ENCODE measurements at places on chromosomes 4 and X. TPM values are rescaled to one million over a fixed set of nuclear protein-coding genes. Genes with fewer than 3 reads are reported as not detected.

GRCh38 chrX:103783971-103784370 is 7.3 kb downstream of the PLP1 start:
- no peak for DNase-seq

GRCh38 chr4:152072001-152072485 is 311.2 kb upstream of the GATB start:
- DNase-seq, result no peak

DNA sequence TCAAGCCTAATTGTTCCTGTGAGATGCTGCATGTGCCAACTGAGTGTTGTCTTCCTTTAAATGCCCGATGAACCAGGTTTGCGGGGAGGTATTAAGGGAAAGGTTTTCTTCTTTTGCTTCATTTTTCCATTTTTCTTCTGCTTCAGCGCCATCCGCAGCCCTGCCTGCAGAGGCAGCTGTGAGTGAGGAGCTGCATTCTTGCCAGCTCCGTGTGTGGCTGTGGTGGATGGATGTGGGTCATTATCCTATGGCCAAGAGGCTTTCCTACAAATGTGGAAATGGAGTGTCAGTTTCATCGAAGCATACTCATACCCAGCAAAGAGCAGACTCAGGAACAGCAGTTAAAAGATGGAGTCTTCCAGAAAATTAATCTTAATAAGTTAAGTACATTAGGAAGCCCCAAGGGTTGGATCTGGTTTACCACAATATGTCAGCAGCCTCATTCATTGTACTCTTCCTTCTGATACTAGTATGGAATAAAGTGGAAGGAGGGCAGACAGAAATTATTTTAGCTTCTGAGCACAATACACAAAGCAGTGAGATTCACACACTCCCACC is 37.6 kb downstream of the TNIP3 start:
- DNase-seq, result no peak

- no peak for DNase-seq
Measured at GRCh38 chrX:20378233-20378920, 111.7 kb upstream of the RPS6KA3 start.

DNA sequence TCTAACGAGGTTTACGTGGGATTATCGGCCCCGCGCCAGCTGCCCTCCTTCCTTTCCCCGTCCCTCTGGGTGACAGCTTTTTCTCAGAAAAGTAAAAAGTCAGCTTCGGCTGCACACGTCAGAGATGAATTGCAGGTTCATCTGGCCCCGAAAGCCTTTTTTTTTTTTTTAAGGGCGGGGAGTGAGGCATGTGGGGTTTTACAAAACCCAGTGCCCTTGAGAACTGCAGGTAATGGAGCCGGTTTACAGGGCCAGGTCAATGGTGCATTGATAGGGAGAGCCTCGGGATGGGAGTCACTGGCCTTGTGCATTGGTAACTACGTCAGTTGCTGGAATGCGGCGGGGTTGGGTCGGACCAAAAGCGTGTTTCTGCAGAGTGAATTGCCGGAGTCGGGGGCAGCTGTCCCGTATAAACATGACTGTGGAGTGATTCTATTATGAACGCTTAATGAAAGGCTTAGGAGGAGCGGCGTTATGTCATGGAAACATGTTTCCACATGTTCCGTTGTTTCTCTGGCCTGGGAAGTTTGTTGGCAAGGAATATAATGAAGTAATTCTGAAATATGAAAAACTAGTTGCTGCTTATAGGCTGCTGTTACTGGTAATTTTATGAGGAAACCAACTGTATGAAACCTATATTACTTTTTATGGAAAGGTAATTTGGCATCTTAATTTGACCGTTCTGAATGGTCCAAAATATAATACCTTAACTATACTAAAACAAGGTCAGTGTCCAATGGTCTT is 1.1 kb downstream of the HSPA4L start:
- no peak for DNase-seq

DNA sequence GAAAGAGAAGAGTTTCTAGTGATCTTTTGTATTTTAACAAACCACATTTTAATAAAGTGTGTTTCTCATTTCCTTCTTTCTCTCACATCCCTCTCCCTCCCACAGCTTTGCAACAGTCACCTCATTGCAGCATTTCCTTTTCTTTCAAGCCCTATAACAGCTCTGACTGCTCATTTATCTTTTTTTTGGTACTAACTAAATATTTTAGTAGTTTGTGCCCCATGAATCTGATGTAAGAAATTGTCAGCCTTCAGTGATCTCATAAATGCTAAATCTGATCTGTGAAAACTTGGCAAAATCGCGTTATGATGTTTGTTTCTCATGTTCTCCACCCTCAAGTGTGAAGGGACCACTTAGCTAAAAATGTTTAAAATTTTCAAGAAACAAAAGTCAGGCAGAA is 258.5 kb upstream of the SLIT2 start:
- DNase-seq, result no peak

DNA sequence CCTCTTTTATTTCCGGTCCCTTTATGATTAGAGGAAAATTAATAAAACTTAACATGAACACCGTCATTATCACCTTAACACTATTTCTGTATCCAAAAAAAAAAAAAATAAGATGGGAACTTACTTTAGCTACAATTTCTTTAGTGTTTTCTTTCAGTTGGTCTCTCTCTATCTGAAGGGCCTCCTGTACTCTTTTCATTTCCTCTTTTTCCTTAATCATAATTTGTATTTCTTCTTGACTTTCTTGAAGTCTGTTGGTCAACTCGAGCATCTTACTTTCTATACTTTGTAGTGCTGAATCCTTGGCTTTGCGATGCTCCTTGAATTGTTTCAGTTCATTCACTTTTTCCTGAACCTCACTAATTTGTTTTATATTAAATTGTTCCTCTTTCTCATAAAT is 45.3 kb upstream of the BDH2 start:
- no peak for DNase-seq

DNA sequence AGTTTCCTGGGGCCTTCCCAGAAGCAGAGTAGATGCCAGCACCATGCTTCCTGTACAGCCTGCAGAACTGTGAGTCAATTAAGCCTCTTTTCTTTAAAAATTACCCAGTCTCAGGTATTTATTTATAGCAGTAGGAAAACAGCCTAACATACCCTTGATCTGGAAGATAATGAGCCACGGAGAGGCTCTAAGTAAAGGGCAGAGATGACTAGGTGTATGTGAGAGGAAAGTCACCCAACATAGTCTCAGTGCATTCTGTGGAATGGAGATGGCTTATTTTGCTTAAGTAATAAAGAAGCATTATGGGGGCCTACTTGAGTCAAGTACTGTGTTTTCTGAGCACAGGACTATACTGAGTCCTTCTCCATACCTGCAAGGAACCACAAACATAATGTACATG is 199.5 kb downstream of the CPEB2 start:
- no peak for DNase-seq

DNA sequence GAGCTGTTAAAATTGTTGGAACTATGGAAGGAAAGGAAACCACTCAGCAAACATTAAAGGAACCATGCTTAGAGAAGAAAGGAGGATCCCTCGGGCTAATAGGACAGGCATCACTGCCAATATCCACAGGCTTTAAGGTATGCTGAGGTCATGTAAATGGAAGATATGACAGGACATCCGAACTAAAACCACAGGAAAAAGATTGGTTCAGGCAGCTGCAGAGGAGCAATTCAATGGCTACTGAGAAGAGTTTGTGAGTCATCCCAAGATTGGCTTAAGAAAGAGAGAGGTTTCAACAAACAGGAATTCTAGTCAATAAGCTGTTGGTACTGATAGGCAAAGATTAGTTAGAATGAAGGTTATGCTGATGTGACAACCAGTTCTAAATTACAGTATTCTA is 106.4 kb upstream of the FAM241A start:
- DNase-seq, result no peak

DNA sequence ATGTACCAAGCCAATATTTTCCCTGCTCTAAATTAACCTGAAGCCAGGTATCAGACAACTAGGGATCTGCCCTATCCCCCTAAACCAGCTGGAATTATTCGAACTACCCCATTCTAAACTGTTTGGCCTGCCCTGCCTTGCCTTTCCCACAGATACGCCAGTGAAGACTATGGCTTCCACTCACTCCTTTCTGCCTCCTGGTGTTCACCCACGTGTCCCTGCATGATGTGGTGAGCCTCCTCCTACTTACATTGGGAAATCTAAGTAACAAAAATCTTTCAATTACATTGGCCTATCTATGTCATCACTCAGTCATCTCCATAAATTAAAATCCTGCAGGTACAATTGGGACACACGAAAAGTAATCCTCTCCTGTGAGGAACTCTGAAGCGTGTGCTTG is 6.1 kb upstream of the LDOC1 start:
- no peak for DNase-seq

- no peak for DNase-seq
Measured at GRCh38 chrX:119636419-119636818, 30.2 kb upstream of the NKRF start.

- DNase-seq, result no peak
Measured at GRCh38 chrX:12912791-12913482, 6.5 kb downstream of the TLR8 start.

DNA sequence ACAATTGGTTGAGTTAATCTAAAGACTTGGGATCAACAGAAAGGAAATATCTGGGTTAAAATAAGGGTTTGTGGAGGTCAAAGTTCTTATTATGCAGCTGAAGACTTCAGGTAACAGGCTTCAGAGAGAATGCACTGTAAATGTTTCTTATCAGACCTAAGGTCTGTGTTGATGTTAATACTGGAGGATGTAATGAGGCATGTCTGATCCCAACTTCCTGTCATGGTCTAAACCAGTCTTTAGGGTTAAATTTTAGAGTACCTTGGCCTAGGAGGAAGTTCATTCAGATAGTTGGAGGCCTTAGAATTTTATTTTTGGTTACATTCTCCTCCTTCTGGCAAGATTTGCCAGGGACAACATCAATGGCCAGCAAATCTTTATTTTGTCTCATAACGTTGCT is 72.1 kb upstream of the GC start:
- DNase-seq, result no peak

DNA sequence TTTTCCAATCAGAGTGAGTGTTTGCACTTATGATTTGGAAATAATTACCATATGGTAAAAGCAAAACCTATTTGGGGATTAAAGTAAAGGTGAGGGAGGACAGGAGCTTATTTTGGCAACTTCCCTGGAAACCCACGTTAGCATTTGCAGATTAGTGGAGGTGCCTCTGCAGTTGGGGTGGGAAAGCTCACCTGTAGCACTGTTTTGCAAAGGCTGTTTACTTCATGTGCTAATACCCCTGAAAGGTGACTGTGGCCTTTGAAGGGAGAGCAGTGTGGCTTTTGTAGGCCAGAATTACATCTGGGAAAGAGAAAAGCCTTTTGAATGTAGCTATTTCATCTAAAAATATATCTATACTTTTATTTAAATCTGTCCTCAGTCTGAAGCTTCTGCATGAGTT is 9.4 kb downstream of the SUPT20HL1 start:
- DNase-seq, result no peak

GRCh38 chr4:136687118-136687517 is 845.2 kb downstream of the PCDH18 start:
- DNase-seq, result no peak

- no peak for DNase-seq
Measured at GRCh38 chr4:111979921-111980320, 165.3 kb upstream of the FAM241A start.

- no peak for DNase-seq
Measured at GRCh38 chr4:166972071-166972470, 262.2 kb downstream of the SPOCK3 start.

GRCh38 chr4:80085081-80085480 is 12.1 kb upstream of the ANTXR2 start:
- DNase-seq, result no peak

GRCh38 chr4:3462790-3463415 is at the start of gene DOK7:
Gene DOK7, plus strand, starts transcription at chr4:3463306. Its CDS starts 70 bp downstream, at chr4:3463376.
- no peak for DNase-seq

DNA sequence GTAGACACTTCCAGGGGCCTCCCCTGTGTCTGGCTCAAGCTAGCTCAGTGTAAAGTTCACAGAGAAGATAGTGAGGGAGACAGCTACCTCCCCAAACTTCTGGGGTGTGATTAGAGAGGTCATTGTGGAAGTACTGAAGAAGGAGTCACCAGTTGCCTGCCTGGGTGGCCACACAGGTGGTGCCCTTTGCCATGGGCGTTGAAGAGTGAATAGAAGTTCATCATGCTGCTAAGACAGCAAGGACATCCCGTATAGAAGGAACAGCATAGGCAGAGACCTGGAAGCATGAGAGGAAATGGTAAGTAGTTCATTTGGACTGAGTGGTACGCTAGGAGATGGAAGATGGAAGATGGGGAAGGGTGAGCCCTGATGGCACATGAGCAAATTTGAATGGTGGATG is 110.1 kb downstream of the PJA1 start:
- DNase-seq, result no peak

- no peak for DNase-seq
Measured at GRCh38 chrX:118066867-118067515, 49.6 kb downstream of the KLHL13 start.

- no peak for DNase-seq
Measured at GRCh38 chrX:109448282-109448938, 33.5 kb downstream of the GUCY2F start.

DNA sequence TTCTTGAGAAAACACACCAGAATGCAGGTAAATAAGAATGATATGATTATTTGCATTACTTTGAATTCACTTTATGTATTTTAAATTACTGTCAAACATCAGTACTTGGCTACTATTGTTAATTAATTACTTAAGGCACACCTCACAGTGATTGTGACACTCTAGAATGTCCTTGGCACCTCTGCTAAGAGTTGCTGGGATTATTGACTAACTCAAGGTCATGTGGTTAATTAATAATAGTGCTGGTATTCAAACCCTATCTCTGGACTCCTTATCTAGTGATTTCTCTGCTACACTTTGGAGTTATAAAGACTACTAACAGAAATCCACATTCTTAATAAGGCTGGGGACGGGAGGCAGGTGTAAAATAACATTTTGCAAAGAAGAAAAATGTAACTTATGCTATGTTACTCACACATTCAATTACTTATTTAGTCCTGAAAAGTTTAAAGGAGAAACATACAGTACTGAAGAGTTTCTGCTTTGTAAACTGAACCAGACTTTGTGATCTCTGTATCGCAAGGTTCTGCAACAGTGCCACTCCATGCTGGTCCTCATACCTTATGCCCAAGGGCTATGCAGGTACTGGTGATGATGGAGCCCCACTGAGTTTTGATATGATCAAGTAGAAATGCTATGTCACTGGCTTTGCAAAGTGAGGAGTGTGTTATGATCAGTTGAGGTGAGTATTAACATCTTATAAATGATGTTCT is 242.7 kb downstream of the MID1IP1 start:
- DNase-seq, result no peak

GRCh38 chr4:15934259-15934658 is 4.3 kb downstream of the FGFBP1 start:
- no peak for DNase-seq

The NUDT10 gene
- total RNA-seq, result 15.5 TPM

The FHDC1 gene
- total RNA-seq, result 6.4 TPM

The CLNK gene
- not detected for total RNA-seq

The DDIT4L gene
- total RNA-seq, result 5.4 TPM

The PAGE2 gene
- total RNA-seq, result not detected

The GAB3 gene
- total RNA-seq, result 7.6 TPM

The DOCK11 gene
- 20.6 TPM for total RNA-seq

The ADH6 gene
- total RNA-seq, result not detected

The SOD3 gene
- total RNA-seq, result 280 TPM

The CENPVL3 gene
- not detected for total RNA-seq

The PNPLA4 gene
- 8.6 TPM for total RNA-seq
